NCI-H510A treated with DMSO at 0.1 percent for 48 hours (cell line): ENCODE measurements at places on chromosomes 16 and 17.

- no peak for DNase-seq
Observed at GRCh38 chr16:66942981-66943380, 7.7 kb downstream of the CES2 start.

DNA sequence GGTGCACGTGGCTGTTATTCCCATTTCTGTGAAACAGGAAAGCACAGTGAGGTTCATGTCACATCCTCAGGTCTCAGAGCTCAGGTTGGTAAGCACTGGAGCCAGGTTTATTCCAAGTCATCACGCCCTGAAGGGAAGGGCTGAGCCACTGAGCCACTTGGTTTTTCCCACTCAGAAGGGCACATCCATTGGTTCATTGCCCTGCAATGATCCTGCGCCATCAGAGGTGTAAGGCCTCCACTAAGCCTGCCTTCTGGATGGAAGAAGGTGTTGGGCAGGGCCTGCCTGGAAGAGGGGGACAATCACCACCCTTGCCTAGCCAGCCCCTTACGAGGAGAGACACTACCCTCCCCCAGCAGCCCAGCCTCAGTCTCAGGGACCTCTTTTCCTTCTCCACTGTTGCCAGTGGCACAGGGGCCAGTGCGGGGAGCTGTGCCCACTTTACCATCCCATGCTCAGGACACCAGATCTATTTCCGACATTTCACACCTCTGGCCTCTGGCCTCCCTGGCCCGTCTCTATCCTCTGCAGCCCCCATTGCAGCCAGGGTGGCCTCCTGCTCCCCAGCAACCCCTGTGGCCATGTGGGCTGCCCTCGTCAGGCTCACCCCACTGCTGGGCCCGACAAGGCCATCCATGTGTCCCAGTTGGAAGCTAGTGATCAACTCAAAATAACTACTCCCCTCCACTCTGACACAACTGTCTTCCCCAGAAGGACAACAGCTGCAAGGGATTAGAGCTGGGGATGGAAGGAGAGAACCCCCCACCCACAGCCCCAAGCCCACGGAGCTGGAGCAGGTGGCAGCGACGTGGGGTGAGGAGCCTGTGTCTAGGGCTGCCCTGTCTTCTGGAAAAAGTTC is 29.9 kb downstream of the CFAP20 start:
- no peak for DNase-seq

DNA sequence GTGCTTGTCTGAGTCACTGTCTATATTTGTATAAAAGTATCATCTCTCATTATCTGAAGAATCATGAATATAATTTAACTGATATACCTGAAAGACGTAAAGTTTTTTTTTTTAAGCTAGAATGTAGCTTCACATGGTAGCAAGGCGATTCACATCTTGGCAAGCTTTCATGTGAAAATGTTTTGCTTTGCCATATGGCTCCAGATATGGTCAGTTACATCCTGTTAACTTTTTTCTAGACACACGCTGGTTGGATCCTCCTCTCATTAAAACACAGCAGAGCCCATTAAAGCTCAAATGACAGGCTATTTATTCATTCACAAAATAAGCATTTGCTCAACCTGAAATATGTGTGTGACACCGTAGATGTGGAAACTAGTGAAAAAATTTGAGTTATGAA is 412.8 kb downstream of the KIF2B start:
- no peak for DNase-seq

- DNase-seq, result no peak
Observed at GRCh38 chr17:63688396-63689020, 11.4 kb downstream of the LIMD2 start.

DNA sequence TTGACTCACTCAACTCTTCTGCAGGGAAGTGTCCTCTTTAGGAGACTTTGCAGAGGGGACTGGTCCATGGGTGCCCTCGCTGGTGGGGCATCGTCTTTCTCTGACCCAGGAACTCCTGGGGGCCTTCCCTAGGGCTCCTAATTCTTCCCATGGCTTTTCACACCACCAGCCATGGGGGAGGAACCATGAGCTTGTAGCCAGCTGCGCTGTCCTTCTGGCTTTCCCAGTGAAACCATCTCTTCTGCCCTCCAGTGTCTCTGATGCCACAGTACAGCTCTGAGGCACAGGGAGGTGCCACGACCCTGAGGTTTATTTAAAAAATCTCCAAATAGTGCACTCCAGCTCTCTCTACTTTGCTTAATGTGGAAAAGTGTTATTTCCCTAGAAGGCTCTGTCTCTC is 78.6 kb downstream of the SDR42E1 start:
- no peak for DNase-seq

DNA sequence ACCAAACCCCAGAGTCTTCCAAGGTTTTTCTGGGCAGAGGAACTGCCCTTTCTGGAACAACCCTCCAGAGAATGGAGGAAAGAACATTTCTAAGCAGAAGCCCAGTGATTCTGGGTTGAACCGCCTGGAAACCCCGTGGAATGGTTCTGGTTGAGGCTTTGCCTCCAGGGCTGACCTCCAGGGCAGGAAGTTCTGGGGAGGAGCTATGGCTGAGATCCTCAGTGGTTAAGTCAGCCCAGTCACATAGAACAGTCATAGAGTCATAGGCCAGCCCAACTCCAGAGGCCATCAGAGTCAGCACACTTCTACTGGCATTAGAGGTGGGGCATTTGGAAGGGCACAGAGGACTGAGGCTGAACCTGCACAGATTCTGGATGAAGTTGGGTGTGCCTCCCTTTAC is 65.9 kb downstream of the SPACA3 start:
- DNase-seq, result no peak

GRCh38 chr16:80277182-80277581 is 263.6 kb upstream of the DYNLRB2 start:
- no peak for DNase-seq

- DNase-seq, result no peak
Observed at GRCh38 chr16:67767953-67768352, 38.4 kb downstream of the RANBP10 start.

DNA sequence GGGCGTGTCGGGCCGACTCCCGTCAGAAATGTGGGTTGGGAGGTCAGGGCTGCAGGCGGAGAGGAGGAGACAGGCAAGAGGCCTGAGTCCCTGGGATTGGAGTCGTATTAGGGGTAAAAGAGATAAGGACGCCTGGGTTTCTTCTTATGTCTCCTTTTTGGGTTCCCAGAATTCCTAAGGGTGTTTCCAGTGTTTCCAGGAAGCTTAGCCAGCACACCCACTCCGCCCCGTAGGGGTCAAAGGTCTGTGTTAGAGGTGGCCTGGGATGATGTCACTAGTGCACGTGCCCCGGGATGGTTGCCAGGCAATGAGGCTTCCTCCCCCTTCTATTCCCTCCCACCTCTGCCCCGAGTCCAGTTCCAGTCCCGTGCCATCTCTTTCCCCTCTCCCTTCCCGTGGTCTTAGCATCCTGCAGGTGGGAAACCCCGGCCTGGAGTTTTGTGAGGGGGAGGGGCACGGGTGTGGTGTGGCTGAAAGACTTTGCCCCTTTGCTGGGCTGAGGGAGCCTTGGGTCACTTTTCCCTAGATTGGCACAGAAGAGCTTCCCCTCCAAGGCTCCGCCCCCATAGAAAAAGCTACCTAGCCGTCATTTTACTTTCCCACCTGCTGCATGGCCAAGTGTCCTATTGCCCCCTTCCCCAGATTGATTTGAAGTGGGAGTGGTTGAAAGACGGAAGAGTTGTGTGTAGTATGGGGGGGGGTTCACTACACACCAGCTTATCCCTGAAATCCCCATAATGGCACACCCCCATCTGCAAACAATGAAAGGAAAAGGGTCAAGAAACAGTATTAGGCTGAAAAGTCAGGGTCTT is 2.8 kb downstream of the KDM6B start:
- DNase-seq, result peak; percentile 97

- DNase-seq, result no peak
Observed at GRCh38 chr17:80719449-80719848, 174.8 kb downstream of the RPTOR start.

DNA sequence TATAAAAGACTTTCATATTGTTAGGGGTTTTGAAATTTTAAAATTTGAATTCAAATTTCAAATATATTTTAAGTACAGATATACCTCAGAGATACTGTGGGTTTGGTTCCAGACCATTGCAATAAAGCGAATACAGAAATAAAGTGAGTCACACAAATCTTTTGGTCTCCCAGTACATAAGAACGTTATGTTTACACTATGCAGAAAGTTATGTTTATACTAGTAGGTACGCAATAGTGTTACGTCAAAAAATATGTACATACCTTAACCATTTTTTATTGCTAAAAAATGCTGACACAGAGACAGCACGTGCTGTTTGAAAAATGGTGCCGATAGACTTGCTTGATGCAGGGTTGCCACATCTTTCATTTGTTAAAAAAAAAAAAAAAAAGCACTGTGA is 19.7 kb downstream of the NUP88 start:
- no peak for DNase-seq

DNA sequence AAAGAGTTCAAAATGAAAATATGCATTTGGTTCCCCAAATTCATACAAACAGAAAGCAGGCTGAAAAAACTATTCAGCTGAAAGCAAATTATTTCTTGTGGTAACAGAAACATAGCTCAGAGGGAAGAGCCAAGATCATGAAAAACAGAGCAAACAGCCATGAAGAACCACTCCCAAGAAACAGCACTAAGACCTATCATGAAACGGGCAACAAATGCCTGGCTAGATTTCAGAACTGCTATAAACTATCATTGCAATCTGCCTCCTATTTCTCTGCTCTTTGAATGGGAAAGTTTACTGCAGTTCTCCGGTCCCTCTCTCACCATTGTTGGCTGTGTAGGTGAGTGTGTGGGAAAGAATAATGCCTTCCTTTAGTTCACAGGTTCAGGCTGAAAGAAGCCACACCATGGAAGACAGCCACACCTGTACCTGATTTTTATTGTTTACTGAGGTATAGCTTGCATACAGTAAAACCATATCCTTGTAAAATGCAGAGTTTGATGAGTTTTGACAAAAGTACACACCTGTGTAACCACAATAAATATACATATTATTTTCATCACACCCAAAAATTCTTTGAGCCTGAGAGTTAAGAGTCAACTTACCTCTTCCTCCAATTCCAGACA is 48.2 kb downstream of the CEP112 start:
- no peak for DNase-seq

- peak; percentile 95 for DNase-seq
Observed at GRCh38 chr17:48995974-48996721, 1.0 kb upstream of the IGF2BP1 start.

DNA sequence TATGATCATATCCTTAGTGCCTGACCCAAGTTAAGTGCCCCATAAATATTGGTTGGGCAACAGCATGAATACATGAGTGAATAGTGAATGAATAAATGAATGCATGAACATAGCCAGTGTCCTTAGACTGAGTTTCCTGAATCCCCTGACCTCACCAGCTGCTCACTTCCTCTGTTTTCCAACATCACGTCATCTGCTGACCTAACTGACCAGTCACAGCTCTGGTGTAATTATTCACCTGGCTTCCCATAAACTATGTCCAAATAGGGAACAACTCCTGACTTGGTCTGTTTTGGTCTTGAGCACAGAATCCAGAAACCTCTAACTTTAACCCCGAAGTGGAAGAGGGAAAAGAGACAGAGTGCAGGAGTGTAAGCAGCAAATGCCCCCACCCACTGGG is 83.4 kb downstream of the ASIC2 start:
- DNase-seq, result no peak

DNA sequence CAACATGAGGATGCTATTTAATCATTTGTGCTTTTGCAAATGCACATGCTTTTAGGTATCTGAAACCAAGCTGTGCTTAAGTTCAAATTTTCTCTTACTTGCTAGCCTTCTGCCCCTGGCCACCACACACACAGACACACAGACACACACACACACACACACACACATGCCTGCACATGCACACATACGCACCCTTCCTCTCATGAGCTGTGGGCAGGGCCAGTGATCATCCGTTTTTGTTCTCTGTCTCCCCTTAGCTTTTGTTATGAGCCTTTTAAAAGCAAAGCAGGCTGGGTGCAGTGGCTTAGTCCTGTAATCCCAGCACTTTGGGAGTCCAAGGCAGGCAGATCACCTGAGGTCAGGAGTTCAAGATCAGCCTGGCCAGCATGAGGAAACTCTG is 34.2 kb downstream of the CD300LF start:
- peak; percentile 17 for DNase-seq
